Forelimb muscle (tissue), 1 donor: ENCODE measurements at places on chromosomes 5 and 9.

DNA sequence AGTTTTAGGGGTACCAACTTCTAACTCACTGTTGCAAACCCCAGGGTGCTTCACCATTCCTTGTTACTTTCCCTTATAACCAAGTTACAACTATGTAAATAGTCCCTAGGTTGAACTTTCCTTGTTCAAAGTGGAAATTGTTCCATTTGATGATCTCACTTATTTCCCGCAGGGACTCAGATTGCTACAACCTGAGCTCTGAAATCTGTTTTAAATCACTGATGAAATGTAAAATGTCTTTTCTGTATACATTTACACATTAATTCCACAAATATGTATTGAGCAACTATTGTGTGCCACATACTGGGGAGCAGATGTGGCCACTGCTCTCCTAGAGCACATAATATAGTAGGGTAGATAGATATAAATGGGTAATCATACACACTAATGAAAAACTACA, 69.1 kb upstream of the TARS1 start:
- no peak for DNase-seq

- DNase-seq: no peak
These were observed 2.6 kb upstream of the SEMA6A start for GRCh38 chr5:116577064-116577788.

GRCh38 chr5:176892663-176893062, 6.5 kb downstream of the HK3 start:
- DNase-seq: no peak

DNA sequence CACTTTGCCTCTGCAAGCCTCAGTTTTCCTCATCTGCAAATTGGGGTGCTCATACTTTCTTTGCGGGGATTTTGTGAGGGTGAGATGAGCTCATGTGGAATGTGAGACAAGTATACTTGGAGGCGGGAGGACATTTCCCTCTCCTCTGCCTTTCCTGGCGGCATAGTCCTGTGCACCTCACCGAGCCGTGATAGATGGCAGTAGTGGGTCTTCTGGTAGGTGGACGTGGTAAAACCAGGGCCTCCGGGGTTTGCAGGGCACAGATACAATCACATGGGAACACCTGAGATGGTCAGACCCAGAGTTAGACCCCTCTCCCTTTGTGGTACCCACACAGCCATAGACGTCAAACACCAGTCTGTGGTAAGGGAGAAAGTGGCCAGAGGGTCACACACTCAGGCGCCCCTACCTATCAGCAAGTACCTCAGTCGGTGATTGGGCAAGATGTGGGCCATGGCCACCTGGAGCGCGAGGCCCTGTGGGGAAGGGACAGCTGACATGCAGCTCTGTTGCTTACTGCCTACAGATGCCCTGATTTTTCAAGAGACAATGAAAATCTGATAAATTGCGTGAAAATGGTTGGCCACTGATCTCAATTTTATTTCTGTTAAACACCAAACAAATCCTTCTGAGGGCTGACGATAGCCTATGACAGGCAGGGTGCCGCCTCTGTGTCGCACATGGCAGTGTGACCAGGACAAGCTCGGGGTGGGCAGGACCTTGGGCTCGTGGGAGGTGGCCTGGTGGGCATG, 9.9 kb downstream of the ERGIC1 start:
- DNase-seq: no peak

DNA sequence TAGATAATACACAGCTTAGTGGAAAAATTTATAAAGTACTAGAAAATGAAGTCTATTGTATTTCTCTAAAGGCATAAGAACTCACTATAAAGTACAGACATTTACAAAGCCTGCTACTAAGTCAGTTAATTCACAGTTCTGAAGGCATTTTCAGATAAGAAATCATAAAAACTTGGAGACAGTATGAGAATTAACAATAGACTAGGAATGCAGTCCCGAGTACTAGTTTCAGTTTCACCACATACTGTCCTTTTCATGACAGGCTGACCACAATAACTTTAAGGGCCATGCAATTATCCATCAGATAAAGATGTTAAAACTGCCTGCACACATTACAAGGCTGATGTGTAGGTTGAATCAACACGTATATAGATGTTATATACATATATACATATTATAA, 362.6 kb upstream of the SMC2 start:
- DNase-seq: no peak
